ENCODE measurements at places on chromosomes 2 and 18.

DNA sequence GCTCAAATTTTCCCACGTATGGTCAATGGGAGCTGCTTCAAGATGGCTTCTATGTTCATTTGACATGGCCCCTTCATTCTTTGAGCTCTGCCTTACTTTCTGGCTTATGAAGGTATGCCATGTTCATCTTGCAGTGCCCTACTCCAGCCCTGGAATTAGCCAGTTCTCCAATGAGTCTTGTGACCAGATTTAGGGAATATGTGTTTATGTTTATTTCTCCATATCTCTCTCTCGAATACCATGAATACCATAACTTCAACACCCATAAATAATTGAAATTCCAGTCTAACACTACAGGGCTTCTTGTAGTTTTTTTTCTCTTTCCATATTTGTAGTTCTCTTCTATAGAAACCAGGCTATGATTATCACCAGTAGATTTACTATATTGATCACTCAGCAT is 39.7 kb downstream of the EPB41L5 start:
- DNase-seq, result no peak

- DNase-seq, result no peak
Measured at GRCh38 chr2:69340101-69340775, 46.8 kb downstream of the GFPT1 start.

- DNase-seq, result peak; percentile 43
Measured at GRCh38 chr18:49023938-49024803, 73.4 kb upstream of the SMAD7 start.

DNA sequence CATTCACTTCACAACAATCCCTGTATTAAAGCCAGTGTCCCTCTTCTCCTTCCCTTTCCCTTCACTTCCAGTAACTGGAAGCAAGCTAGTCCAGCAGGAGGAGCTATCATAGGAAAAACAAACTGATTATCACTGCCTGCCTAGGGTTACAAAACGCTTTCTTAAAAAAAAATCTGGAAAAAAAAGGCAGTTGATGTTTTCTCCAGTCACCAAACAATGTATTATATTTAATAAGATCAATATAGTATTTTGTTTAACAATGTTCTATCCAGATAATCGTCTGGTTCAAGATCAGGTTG is 78.8 kb upstream of the ITGB6 start:
- no peak for DNase-seq

DNA sequence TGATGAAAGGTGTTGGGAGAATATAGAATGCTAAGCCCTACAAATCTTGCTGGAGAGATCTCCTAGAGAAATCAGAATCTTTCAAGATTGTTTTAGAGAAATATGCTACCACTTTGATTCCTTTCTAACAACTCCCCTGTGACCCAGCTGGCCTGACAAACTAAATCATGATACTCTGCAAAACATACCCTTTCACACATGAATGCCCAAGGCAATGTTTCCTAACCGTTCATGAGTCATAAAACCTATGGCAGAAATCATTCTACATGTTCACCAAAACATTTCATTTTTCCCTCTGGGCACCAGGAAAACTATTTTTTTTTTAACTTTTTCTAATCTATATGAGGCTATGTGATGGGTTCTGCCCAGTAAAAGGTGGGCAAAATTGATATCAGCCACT is 77.8 kb upstream of the SETBP1 start:
- no peak for DNase-seq

- DNase-seq, result no peak
Measured at GRCh38 chr2:17584689-17585088, 44.2 kb downstream of the VSNL1 start.

GRCh38 chr2:109257653-109258052 is 128.6 kb downstream of the SH3RF3 start:
- no peak for DNase-seq

- DNase-seq, result peak; percentile 96
Measured at GRCh38 chr2:6773007-6773693, 92.6 kb downstream of the CMPK2 start.

GRCh38 chr18:11948852-11949523 is 32.3 kb upstream of the IMPA2 start:
- DNase-seq, result no peak

- DNase-seq, result no peak
Measured at GRCh38 chr2:33503002-33503401, 26.6 kb downstream of the RASGRP3 start.

DNA sequence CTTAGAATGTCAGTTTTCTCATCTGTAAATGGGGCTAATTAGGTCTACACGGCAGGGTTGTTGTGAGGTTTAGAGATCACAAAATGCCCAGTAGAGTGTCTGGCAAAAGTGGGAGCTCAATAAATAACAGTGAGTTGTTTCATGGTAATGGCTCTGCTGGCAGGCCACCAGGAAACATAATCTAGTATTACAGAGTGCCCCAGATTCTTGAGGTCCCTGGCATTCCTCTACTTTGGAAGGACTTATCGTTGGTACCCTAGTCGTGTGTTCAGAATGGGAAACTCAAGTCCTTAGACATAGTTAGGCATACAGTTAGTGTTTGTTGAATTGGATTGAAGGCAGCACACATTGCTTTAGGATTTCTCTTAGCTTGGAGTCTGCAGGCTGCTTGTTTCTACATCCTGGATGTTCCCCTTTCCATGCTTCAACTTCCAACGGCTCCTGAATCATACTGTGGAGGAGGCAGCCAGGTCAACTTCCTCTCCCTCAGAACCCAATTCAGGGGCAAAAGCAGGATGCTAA is 161.5 kb upstream of the FOSL2 start:
- no peak for DNase-seq

GRCh38 chr2:65199891-65200290 is 27.7 kb upstream of the ACTR2 start:
- DNase-seq, result no peak

- DNase-seq, result no peak
Measured at GRCh38 chr18:44702594-44702993, 21.9 kb downstream of the SETBP1 start.

GRCh38 chr2:229221641-229222040 is 49.4 kb downstream of the PID1 start:
- DNase-seq, result no peak

GRCh38 chr18:9787036-9787435 is 78.9 kb downstream of the RAB31 start:
- DNase-seq, result no peak

DNA sequence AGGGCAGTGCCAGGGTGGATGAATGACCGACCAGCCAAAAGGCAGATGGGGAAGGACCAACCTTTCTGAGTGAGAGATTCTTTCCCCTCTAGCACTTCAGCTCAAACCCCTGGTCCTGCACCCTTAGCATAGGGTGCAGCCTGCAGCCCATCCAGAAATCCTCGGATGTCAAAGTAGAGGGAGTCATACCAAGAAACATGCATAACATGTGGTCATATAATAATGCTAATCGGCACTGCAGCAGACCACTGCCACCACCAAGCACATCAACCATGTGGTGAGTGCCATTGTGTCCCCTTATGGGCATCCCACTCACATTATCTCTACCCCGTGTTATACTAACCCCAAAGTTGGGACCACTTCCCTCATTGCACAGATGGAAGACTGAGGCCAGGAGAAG is 17.7 kb downstream of the ATOH8 start:
- no peak for DNase-seq

All from activated CD8-positive, alpha-beta memory T cell treated with anti-CD3 and anti-CD28 coated beads, Interleukin-2, amount 50 U/mL, for 48 hours (primary cell).